ENCODE measurements at places on chromosomes 6 and 20.

DNA sequence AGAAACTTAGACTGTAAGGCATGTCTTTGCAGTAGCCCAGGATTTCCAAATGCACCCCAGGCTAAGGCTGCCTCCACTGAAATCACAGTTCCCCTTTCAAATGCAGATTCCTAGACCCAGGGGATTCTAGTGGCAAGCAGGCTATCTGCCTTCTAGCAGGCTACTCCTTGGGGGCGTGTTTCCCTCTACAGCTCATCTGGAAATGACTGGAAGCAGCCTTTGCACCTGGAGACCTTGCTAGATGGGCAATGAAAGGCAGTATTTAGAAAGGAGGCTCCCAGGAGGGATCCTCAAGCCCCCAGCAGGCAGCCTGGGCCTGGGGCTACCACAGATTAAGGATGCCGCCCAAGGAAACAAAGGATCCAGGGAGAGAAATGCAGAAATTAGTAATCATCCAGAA, 26.0 kb upstream of the SYNDIG1 start:
- no peak for DNase-seq

DNA sequence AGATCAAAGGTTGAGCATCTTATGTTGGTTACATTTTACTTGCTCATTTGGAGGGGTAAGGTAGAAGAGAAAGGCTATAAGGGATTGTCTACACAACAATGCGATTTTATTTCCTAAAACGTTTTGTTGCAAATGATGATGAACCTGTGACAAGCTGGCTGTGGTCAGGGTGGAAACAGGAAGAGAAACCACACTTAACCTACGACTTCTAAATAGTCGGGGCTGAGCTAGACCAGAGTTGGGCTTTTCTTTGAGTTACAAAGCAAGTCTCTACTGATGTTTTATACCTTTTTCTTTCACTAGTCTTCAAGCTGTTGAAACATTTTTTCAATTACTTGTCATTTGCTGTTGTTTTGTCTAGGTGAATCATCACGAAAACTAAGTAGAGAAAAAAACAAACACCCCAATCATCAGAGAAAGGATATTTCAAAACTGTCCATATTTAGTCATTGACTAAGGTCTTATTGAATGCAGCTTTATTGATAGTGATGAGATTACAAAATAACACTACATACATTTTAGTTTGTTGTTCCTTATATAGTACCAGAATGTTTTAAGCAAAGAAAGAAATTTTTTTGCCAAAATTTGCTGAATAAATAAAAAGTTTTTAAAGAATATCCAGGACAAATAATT, 18.0 kb downstream of the KLHL31 start:
- peak; percentile 13 for DNase-seq

DNA sequence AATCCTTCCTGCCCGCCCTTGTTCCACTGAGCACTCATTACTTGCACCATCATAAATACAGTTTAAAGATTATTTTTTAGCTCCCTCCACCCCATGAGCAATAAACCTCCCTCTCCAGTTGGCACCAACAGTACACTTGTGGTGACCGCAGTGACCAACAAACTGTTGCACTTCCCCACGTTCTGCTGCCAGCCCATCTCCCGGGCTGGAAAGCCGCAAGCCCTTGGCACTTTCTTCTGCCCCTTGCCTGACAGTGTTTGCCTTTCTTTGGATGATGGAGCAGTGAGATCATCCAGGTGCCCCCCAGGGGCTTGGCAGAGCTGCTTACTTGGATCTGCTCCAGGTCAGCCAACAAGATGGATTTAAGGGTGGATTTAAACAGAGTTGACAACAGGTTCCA, 21.6 kb downstream of the KCNB1 start:
- DNase-seq = no peak

- DNase-seq = no peak
These were observed 17.2 kb downstream of the COL19A1 start for GRCh38 chr6:69883551-69883950.

- DNase-seq = no peak
These were observed 56.9 kb downstream of the FAM229B start for GRCh38 chr6:112144145-112144926.

DNA sequence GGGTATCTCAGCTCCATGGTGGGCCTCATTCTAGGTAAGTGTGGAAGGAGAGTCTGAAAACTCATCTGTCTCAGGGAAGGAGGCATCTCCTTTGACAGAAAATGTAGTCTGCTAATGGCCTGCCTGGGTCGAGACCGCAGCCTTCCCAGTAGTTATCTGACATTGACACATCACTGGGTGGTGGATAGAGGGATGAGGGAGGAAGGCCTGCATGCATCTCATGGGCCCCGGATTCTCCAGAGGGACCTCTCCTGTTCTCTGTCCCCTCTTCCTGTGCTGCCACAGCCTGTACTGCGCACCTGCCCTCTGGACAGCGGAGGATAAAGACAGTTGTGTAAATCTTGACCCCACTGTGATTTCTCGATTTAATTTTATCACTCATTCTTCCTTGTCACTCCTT, 4.7 kb downstream of the PCMTD2 start:
- no peak for DNase-seq

GRCh38 chr6:106787327-106788196, 158.2 kb downstream of the QRSL1 start:
- DNase-seq = no peak
